ENCODE measurements at places on chromosomes 6 and 20.

DNA sequence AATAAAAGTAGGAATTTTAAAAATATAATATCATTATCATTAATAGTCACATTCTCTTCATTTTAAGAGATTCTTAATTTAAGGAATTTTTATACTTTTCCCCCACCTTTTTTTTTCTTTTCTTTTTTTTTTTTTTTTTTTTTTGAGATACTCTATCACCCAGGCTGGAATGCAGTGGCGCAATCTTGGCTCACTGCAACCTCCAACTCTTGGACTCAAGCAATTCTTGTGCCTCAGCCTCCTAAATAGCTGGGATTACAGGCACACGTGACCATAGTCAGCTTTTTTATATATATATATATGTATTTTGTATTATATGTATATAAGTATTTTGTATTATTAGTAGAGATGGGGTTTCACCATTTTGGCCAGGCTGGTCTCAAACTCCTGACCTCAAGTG lies 457.7 kb downstream of the CDKAL1 start:
- no peak for DNase-seq

GRCh38 chr6:55666606-55667225 lies 87.7 kb upstream of the HMGCLL1 start:
- no peak for DNase-seq

GRCh38 chr6:116218172-116218633 lies 35.7 kb downstream of the TSPYL4 start:
- no peak for DNase-seq

- DNase-seq, result no peak
Observed at GRCh38 chr6:18308070-18308735, 43.9 kb upstream of the DEK start.

GRCh38 chr20:57532104-57532503 lies 7.2 kb upstream of the CTCFL start:
- DNase-seq, result no peak

GRCh38 chr6:144434308-144434990 lies 149.3 kb downstream of the UTRN start:
- no peak for DNase-seq

DNA sequence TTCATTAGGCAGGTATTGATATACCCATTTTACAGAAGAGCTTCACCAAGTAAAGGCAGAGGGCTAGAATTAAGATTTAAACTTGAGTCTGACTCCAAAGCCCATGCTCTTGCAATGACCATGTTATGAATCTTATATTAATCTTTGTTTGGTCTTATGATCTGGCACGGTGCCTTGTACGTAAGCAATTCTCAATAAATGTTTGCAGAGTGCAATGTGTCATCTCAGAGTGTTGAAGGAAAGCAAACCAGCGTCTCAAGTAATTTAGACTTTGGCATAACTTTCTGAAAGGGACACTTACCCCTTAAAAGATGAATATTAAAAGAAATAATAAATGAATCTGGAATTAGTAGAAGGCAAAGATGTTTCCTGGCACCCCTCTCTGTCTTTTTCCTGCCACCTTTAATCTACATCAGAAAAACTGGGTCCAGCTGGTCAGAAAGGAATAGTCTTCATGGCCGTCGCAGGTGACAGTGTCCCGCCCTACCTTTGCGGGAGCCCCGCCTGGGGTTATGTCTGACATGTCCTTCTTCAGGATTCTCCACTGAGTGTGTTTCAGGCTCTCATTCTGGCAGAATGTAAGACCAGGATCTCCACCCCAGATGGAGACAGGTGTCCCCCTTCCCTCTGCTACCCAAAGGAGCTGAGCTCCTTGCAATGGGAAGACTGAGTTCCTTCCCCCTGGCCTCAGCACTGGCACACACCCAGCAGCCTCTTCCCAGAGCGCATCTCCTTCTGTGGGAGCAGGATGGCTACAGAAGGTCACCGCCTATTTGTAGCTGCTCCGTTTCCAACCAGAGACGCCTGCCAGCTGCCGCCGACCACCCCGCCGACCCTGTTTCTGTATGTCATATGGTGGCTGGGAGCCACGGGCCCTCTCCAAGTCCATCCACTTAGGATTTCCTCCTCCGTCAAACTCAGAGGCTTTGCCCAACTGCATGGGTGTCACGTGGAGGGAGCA lies 266.3 kb upstream of the ECI2 start:
- no peak for DNase-seq

- DNase-seq, result no peak
Observed at GRCh38 chr20:52722926-52723688, 249.1 kb upstream of the TSHZ2 start.

DNA sequence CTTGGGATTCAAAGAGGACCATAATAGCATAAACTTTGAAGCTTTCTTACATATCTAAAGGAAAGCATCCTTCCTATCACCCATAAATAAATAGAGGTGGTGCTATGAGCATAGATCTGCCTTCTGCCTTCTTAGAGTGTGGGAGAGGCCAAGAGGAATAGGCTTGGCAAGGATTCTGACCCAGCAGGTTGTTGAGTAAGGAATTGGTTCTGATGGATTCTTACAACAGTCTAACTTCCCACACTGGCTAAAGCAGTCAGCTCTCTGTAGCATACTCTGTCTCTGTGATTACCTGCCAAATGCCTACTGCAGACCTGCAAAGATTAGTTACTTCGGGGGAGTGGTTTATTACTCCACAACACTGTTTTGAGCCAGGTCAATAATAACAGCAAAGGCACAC lies 198.0 kb upstream of the RAB32 start:
- DNase-seq, result no peak

GRCh38 chr20:54126806-54127655 lies 46.8 kb downstream of the CYP24A1 start:
- DNase-seq, result no peak

DNA sequence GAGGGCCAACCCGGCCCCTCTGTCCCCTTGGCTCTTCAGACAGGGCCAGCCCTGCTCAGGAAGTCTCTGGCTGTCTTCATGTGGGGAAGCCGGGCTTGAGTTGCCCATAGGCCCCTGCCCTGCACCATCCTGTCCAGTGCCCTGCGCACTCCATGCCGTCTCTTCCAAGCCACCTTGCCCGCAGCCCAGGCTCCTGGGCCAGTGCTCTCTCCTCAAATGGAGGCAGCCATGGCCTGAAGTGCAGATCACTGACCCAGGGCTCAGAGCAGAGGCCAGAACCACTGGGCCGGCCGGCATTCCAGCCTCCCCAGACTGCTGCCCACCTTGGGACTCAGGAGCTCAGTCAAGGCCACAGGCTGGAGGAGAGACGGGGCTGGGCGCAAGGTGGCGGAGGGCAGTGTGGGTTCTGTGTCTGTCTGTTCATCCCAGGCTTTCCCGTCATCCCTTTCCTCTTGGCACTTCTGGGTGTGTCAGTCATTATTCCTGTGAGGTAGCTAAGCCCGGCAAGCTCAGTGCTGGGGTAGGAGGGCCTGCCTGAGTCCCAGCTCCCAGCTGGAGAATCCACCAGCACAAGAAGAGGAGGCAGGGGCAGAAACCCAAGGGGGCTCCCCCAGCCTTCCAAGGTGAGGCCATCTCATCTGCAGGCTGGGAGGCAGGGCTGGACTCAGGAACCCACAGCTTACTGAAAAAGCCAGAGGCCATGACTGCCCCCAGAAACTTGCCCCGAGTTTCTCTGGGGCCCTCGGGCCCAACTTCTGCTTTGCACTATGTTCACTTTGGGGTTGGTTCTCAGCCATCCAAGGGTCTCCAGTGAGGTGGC lies 22.4 kb downstream of the SDCBP2 start:
- DNase-seq, result no peak

- DNase-seq, result peak; percentile 54
Observed at GRCh38 chr6:126127659-126128058, 141.3 kb downstream of the TRMT11 start.

GRCh38 chr20:16283978-16284377 lies 289.3 kb downstream of the KIF16B start:
- DNase-seq, result no peak

DNA sequence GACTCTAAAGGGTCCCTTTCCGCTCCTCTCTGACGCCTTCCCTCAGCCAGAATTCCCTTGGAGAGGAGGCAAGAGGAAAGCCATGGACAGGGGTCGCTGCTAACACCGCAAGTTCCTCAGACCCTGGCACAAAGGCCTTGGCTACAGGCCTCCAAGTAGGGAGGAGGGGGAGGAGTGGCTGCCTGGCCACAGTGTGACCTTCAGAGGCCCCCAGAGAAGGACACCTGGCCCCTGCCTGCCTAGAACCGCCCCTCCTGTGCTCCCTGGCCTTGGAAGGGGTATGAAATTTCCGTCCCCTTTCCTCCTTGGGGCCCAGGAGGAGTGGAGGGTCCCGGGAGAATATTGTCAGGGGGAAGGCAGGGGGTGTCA lies 2.7 kb downstream of the VEGFA start:
- DNase-seq, result peak; percentile 80

- no peak for DNase-seq
Observed at GRCh38 chr6:81682235-81682795, 70.2 kb downstream of the TENT5A start.

DNA sequence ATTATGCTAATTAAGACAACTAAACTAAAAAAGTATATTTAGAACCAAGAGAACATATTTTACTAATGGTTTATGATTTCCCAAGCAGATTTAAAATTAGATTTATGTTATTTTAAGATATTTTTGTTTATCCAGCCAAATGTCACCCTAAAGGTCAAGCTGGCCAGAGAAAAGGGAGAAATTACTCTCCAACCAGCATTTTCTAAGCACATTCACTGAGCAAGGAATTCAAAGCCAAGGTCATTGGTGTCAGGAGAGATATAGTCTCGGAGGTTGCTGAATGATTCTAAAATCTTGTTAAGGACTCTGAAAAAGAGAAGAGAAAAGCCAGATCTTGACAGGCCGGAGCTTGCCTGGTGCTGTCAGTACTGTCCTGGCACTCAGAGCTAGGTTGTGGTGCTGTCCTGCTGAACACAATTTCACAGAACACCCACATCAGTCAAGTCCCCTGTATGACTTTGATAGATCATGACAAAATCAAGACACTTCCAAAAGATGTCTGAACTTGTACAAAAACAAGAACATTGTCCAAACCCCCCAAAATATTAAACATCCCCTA lies 222.3 kb upstream of the SMLR1 start:
- no peak for DNase-seq

- DNase-seq, result no peak
Observed at GRCh38 chr6:149015535-149016525, 269.0 kb downstream of the UST start.

DNA sequence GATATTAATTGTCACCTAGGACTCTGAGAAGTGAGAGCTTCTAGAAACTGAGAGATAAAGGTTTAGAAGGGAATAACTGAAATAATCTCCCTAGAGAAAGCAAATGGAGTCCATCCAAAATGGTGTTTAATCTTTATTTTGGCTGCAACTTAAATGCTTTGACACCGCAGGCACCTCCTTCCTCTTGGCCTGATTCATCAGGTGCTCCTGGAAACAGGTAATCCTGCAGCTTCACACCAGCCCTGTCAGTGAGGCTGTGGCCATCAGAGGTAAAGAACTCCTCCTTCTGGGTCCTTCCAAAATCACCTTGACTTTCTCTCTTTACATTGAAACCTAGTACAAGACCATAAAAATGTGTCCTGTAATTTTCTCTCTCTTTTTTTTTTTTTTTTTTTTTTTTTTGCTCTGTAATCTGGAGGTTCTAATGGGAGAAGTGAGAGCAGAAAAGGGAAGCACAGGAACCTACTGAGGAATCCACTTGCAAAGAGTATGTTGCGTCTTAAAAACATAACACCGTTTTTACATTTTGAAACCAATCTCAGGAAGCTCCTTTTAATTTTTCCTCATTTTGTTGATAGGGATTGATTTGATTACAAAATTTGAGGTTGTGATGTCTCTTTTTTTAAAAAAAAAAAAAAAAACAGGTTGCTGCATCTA lies 124.2 kb downstream of the LRRC1 start:
- DNase-seq, result no peak

DNA sequence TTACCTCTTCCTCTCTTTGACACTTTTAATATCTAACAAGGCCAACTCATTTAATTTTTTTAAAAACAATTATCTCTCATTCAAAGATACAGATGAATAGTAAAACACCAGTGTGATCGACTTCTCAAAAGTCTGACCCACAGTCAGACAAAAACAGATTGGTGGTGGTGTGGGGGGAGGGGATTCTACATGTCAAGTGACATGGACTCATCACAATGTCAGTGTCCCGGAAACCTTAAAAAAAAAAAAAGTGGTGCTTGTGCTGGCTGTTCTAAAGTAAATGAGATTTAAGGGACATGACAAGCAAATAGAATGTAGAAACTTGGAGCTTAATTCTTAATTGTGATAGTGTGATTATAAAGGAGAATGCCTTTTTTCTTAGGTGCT lies 16.3 kb upstream of the RFPL4B start:
- no peak for DNase-seq

GRCh38 chr6:14107711-14108494 lies 9.7 kb upstream of the CD83 start:
- DNase-seq, result no peak

GRCh38 chr6:31567531-31568370 lies 4.3 kb upstream of the LTA start:
- no peak for DNase-seq

Measured in neural progenitor cell (in vitro differentiated cells).